Subcutaneous preadipocyte (primary cell): ENCODE measurements at places on chromosomes 1 and 21. TPM values are rescaled to one million over a fixed set of nuclear protein-coding genes. Genes with fewer than 3 reads are reported as not detected.

The HIVEP3 gene
- total RNA-seq, result 0.37 and 0.78 TPM in 2 replicates

The KRTAP20-1 gene
- total RNA-seq, result not detected in 2 replicates

The PARP1 gene
- 62.8 and 90.9 TPM in 2 replicates for total RNA-seq

The CRYAA gene
- not detected in 2 replicates for total RNA-seq

The S100A3 gene
- 18.6 and 22.0 TPM in 2 replicates for total RNA-seq

The E2F2 gene
- 2.2 and 3.1 TPM in 2 replicates for total RNA-seq

The TNFRSF1B gene
- 16.5 and 21.7 TPM in 2 replicates for total RNA-seq

The S100A8 gene
- total RNA-seq, result not detected in 2 replicates

The UBXN10 gene
- under 0.01 TPM in 1 of 2 replicates, not detected in the other for total RNA-seq

The TRAF3IP3 gene
- not detected in 2 replicates for total RNA-seq

The HES2 gene
- total RNA-seq, result under 0.01 TPM in 1 of 2 replicates, not detected in the other

The C1orf56 gene
- total RNA-seq, result 2.2 and 2.3 TPM in 2 replicates

The LDLRAD1 gene
- not detected in 2 replicates for total RNA-seq

The LCE2C gene
- not detected in 2 replicates for total RNA-seq

The MX2 gene
- total RNA-seq, result 1.8 and 8.1 TPM in 2 replicates

The CRYBG2 gene
- total RNA-seq, result not detected in 2 replicates

The ACTN2 gene
- total RNA-seq, result 0.39 TPM in 1 of 2 replicates, not detected in the other

The PLA2G2D gene
- not detected in 2 replicates for total RNA-seq

The FABP3 gene
- total RNA-seq, result 204 and 478 TPM in 2 replicates

The BSND gene
- not detected in 2 replicates for total RNA-seq

The CYP4B1 gene
- not detected in 2 replicates for total RNA-seq
